ENCODE measurements at places on chromosomes 11 and 22.

- no peak for DNase-seq
These were observed 195.9 kb downstream of the BCR start for GRCh38 chr22:23376256-23376655.

- no peak for DNase-seq
These were observed 76.6 kb downstream of the HIPK3 start for GRCh38 chr11:33333816-33334215.

DNA sequence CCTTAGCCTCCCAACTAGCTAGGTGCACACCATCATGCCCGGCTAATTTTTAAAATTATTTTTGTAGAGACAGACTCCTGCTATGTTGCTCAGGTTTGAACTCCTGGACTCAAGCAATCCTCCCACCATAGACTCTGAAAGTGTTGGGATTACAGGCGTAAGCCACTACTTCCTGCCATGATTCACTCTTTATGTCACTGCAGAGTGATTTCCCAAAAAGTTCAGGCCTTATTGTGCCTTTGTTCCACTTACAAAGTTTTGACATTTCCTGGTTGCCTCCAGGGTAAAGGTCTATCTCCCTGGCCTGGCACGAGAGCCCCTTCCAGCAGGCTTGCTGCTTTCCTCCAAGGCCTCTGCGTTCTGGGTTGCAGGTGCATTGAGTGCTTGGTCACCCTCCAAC lies 44.6 kb upstream of the RIC3 start:
- no peak for DNase-seq

GRCh38 chr11:118438314-118438931 lies 2.1 kb downstream of the KMT2A start:
- DNase-seq, result peak; percentile 22

DNA sequence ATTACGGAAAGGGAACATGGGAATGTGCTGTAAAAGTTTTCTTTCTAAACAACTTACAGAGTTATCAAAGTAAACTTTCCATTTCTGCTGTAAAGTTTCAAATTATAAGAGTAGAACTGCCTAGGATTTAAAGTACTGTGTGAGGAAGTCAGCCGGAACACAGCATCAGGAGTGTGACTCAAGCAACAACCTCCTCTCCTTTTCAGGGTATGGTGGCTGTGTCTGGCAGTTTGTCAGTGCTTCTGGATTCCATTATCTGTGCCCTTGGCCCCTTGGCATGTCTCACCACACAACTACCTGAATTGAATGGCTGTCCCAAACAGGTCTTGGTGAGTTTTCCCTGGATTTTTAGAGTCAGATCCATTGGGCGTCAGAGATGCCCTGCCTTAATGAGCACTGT lies 6.9 kb upstream of the TOM1 start:
- no peak for DNase-seq

DNA sequence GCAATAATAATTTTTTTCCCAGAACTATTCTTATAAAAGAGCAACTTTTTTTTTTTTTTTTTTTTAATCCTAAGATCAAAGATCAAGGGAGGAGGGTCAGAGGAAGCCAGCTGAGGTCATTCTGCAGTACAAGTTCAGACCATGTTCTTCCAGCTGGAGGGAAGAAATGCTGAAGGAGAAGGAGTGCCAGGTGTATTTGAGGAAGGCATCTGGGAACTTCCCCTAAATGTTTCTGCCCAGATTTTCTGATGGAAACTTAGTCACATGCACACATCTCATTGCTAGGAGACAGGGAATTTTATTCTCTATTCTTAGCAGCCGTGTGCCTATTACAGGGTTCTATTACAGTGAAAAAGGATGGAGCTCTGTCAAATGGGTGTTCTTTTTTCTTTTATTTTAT lies 208.4 kb downstream of the ARHGAP42 start:
- no peak for DNase-seq

GRCh38 chr11:20652150-20652806 lies 17.1 kb upstream of the NELL1 start:
- no peak for DNase-seq

GRCh38 chr11:76680518-76681425 lies 10.2 kb upstream of the LRRC32 start:
- DNase-seq, result peak; percentile 21

Data from stimulated activated CD8-positive, alpha-beta memory T cell treated with anti-CD3 and anti-CD28 coated beads, Interleukin-4, amount 100 ng/mL, for 1 hour (primary cell).